ENCODE measurements at places on chromosomes 12 and 14. TPM values are rescaled to one million over a fixed set of nuclear protein-coding genes. Genes with fewer than 3 reads are reported as not detected.

DNA sequence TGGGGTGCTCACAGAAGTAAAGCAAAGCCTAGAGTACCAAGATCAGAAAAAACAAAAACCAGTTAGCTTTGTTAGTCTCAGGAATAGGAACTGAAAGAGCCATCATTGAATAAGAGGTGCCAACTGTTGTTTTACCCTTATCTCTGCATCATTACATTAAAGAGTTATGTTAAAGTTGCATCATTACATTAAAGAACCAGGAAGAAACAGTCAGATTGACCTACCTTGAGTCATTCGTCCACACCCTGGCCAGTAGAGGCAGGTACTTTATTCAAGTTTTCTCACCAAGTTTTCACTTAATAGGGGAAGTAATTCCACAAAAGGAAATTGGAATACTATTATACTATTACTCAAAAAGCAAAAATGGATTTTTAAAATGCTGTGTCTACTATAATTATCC is 121.7 kb upstream of the CNOT2 start:
- no peak for DNase-seq

GRCh38 chr14:96573473-96574100 is 71.4 kb downstream of the PAPOLA start:
- DNase-seq = no peak

DNA sequence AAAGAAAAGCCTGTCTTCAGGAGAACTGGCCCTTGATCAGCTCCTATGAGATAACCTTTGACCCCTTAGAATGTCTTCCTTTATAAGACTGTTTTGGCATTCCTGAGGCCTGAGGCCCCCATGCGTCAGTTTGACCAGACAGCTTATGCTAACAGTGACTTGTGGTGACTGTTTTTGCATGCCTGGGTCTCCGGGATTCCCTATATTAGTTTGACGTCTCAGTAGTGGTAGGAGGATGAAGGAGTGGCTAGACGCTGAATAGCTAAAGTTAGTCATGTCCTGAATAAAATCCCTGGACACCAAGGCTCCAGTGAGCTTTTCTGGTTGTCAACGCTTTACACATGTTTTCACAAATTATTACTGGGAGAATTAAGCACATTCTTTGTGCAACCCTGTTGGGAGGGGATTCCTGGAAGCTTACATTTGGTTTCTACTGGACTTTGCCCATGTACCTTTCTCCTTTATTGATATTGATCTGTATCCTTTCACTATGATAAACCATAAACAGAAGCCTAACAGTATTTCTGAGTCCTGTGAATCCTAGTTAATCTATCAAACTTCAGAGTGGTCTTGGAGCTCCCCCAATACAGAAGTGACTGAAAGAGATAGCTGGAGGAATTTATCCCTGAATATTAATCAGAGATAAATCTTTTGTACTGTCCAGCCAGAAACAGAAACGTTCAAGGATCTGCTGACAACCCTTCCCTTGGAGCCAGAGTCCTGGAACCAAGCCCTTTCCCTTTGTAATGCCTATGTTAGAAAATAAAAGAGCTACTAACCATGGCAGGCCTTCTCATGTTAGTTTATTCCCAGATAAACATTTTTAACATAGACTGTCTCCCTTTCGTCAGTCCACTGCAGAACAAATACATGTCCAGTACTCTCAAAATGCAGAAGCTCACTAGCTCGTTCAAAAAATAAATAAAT is 479.2 kb downstream of the RPS29 start:
- no peak for DNase-seq

Gene RHOF
- 23.5 TPM for total RNA-seq

Gene RBMS2
- total RNA-seq = 21.1 TPM

Gene KRT6B
- total RNA-seq = 0.87 TPM
